Bronchial smooth muscle cell (primary cell): ENCODE measurements at places on chromosomes 4 and X. TPM values are rescaled to one million over a fixed set of nuclear protein-coding genes. Genes with fewer than 3 reads are reported as not detected.

The SMR3B gene
- not detected in 2 replicates for total RNA-seq

The BRS3 gene
- not detected in 2 replicates for total RNA-seq

The TCEAL3 gene
- total RNA-seq, result 13.6 and 28.2 TPM in 2 replicates

The TENM3 gene
- 1.7 and 6.0 TPM in 2 replicates for total RNA-seq

The HELT gene
- not detected in 2 replicates for total RNA-seq

The ANAPC4 gene
- total RNA-seq, result 17.4 and 23.0 TPM in 2 replicates

The DUSP21 gene
- not detected in 2 replicates for total RNA-seq

The WNK3 gene
- total RNA-seq, result 0.16 and 0.17 TPM in 2 replicates

The XPNPEP2 gene
- 2.5 and 4.8 TPM in 2 replicates for total RNA-seq

The SORBS2 gene
- 0.32 TPM in 1 of 2 replicates, not detected in the other for total RNA-seq

The SLC10A6 gene
- total RNA-seq, result 0.47 and 0.77 TPM in 2 replicates

The ETDA gene
- total RNA-seq, result not detected in 2 replicates

The RTL9 gene
- total RNA-seq, result under 0.01 TPM in 2 replicates

The NUDT9 gene
- 15.9 and 16.6 TPM in 2 replicates for total RNA-seq

The TRIM75 gene
- total RNA-seq, result not detected in 2 replicates

The AR gene
- total RNA-seq, result 4.7 and 5.0 TPM in 2 replicates

The BCOR gene
- total RNA-seq, result 3.8 and 4.6 TPM in 2 replicates

The PIM2 gene
- 0.77 and 1.9 TPM in 2 replicates for total RNA-seq

The SPP1 gene
- total RNA-seq, result 0.09 and 0.47 TPM in 2 replicates

The GABRG1 gene
- total RNA-seq, result not detected in 2 replicates

The F9 gene
- total RNA-seq, result not detected in 2 replicates

The GYPA gene
- not detected in 2 replicates for total RNA-seq

The UCHL1 gene
- 301 TPM in 2 replicates for total RNA-seq

The GPAT3 gene
- 13.9 and 22.4 TPM in 2 replicates for total RNA-seq

The GPM6B gene
- 0.60 and 7.7 TPM in 2 replicates for total RNA-seq

The TCEAL7 gene
- 32.1 and 74.1 TPM in 2 replicates for total RNA-seq

The PDE5A gene
- total RNA-seq, result 314 and 398 TPM in 2 replicates

The CNOT6L gene
- total RNA-seq, result 8.0 and 9.1 TPM in 2 replicates

The S100G gene
- total RNA-seq, result not detected in 2 replicates

The SULT1E1 gene
- total RNA-seq, result 0.16 TPM in 1 of 2 replicates, not detected in the other

The NIPAL1 gene
- total RNA-seq, result not detected in 2 replicates

The CT45A3 gene
- not detected in 2 replicates for total RNA-seq

The RNF175 gene
- total RNA-seq, result 0.16 and 1.3 TPM in 2 replicates

The CABS1 gene
- not detected in 2 replicates for total RNA-seq
